ENCODE measurements at places on chromosomes 5 and 9.

DNA sequence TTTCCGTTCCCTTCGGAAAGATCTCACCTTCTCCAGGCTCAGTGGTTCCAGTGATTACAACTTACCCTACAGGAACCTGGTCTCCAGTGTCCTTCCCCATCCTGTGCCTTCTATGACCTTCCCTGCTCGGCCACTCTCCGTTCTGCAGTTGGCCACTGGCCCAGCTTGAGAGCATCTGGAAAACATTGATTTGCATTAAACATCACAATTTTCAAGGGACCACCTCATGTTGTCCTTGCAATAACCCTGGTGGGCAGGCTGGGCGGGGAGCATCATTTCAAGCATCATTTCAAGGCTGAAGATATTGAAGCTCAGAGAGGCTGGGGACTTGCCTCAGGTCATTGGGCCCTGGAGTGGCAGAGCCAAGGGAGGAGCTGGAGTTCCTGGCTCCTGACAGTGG is 177.4 kb downstream of the SEC61B start:
- no peak for DNase-seq

DNA sequence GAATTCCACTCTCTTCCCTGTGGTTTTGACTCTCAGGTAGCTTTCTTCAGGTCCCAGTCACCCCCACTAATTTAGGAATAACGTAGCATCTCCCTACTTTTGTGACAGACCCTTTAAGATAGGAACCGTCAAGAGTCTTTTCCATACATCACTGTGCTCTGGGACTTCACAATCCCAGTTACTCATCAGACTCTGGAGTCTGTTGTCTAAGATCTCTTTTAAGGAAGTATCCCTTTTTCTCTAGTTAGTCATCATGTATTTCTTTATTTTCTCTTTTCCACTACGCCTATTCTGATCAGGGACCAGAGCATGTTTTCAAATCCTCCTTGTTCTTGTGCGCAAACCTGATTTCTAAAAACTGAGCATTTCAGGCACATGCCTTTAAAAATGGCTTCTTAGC is 143.0 kb downstream of the GOLPH3 start:
- DNase-seq = no peak

- no peak for DNase-seq
Measured at GRCh38 chr9:101578378-101578777, 16.4 kb downstream of the PPP3R2 start.

GRCh38 chr9:127204771-127205470 is 59.7 kb upstream of the GARNL3 start:
- peak; percentile 27 for DNase-seq

DNA sequence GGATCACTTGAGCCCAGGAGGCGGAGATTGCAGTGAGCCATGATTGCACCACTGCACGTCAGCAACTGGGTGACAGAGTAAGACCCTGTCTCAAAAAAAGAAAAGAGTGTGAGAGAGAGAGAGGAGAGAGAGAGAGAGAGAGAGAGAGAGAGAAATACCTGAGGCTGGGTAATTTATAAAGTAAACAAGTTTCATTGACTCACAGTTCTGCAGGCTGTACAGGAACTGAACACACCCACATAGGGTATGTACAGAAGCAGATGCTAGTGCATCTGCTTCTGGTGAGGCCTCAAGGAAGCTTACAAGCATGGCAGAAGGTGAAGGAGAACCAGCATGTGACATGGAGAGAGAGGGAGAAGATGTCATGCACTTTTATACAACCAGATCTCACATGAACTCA is 46.4 kb upstream of the CHD1 start:
- DNase-seq = no peak

GRCh38 chr9:81893929-81894328 is 34.3 kb upstream of the SPATA31D4 start:
- DNase-seq = no peak

Measured in skin of body (tissue), 3 donors.